ENCODE measurements at places on chromosomes 12 and 14.

DNA sequence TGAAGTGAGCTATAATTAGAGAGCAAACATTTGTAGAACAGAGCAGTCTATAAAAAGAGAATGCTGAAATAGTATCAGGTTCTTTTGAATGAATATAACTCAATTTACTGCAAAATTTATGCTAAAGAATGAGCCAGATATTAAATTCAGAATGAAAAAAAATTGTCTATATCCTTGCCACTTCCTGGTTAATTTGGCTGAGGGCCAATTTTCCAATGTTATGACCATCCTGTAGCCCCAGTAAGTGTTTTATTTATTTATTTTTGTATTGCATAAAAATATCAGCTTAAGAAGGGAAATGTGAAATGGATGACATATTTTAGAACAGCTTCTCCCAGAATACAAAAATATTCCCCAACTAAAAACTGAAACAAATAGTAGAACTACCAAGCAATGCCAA, 263.4 kb downstream of the SOX5 start:
- no peak for DNase-seq

GRCh38 chr12:53118751-53119300, 15.5 kb downstream of the SOAT2 start:
- DNase-seq: no peak

GRCh38 chr12:29008786-29009185, 140.3 kb upstream of the FAR2 start:
- no peak for DNase-seq

- no peak for DNase-seq
These were observed 187.0 kb upstream of the C14orf180 start for GRCh38 chr14:104392396-104393198.

DNA sequence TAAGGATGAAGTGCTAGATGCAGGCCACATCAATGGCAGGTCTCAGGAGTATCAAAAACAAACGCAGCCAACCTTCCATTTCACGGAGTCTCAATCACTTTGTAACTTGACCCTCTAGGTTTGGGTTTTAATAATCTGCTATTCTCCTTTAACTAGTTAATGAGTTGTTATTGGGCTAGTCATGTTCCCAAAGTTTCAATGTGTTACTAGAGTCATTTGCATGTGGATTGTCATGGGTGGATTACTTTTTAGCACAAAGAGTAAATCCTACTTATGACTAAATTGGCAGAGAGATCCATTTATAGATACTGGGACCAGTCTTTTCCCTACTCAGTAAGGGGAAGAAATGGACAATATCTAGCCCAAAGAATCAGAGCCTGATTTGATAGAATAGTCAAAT, 151.0 kb downstream of the BCAT1 start:
- DNase-seq: no peak

DNA sequence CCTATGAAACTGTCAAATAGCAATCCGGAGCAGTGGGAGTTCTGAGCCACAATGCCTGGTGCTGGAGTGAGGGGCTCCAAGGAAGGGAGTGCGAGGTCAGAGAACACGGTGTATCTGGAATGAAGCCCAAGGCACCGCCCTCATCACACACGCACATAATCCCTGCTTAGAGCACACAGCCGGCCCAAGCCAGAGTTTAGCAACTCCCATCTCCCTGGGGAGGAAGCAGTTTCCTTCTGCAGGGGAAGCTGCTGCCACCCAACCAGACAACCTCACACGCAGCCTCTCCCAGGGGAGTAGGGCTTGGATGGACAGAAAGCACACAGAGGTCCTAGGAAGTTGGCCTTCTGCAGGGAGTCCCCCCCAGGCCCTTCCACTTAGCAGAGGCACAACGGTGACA, 31.3 kb downstream of the ACTN1 start:
- DNase-seq: no peak

GRCh38 chr12:33476058-33476457, 36.4 kb upstream of the SYT10 start:
- DNase-seq: no peak

- DNase-seq: no peak
These were observed 958 bp upstream of the REM2 start for GRCh38 chr14:22882064-22882463.

DNA sequence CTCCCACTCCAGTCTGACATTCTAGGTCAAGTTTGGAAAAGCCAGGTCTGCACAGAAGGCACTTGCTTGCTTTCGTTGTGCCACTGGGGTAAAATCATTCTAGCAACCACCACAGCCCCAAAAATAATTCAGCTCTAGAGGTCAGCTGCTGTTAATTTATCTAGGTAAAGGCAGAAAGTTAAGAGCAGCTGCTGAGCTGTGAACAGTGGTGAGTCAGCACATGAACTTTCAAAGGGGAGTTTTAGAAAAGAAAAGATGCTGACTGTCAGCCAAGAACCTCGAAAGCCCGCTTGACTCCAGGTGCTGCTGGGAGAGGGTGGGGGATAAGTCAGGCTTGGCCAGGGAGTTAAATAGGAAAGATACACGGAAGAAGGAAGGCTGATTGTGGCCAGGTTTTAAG, 12.7 kb downstream of the CCDC197 start:
- no peak for DNase-seq

- DNase-seq: no peak
These were observed 4.0 kb upstream of the MAX start for GRCh38 chr14:65106316-65106715.

GRCh38 chr12:12999959-13000615, at the start of gene HEBP1:
Gene HEBP1, minus strand, starts transcription at chr12:13000265. Its CDS starts 151 bp downstream, at chr12:13000114.
- peak; percentile 96 for DNase-seq

DNA sequence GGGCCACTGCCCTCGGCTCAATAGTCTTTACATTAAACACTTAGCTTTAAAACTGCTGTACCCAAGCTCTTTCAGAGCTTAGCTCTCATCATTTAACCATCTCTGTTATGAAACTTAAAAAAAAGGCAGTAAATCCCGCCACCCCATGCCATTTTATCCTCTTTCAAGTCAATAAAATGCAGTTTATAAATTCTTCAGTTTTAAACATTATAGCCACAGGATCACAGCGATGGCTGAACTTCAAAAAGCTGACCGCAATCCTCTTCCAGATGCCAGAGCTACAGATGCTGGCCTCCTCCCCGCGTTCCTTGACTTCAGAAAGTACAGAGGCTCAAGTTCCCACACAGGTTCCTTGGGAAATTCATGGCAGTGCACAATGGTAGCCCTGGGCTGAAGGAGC, 4.2 kb downstream of the OR10G3 start:
- DNase-seq: no peak

DNA sequence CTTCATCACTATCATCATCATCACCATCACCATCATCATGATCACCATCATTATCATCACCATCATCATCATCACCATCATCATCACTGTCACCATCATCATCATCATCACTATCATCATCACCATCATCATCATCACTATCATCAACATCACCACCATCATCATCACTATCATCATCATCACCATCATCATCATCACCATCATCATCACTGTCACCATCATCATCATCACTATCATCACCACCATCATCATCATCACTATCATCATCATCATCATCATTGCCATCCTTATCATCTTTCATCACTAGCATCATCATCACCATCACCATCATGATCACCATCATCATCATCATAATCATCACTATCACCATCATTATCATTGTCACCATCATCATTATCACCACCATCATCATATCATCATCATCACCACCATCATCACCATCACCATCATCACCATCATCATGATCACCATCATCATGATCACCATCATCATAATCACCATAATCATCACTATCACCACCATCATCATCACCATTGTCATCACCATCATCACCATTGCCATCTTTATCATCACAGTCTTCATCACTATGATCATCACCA, 38.1 kb downstream of the SVOP start:
- no peak for DNase-seq

- no peak for DNase-seq
These were observed 55.4 kb upstream of the NCOR2 start for GRCh38 chr12:124622764-124623163.

DNA sequence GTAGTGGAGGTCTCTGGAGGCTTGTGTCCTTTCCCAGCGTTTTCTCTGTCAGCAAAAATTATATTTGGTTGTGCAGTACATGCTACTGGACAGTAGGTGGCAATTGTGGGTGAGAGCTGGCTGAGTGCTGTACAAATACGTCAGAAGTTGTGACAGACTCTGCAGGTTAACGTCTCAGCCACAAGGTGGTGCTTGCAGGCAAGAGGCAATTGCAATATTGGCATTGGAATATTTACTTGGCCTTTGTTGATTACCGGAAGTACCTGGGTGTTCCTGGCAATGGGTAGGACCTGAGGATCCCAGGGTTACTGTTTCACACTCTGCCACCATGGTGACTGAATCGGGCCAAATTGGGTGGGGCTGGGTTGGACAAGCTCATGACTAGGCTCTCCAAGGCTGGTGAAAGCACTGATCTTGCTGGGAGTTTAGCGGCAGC, 333.9 kb upstream of the LMO3 start:
- no peak for DNase-seq

DNA sequence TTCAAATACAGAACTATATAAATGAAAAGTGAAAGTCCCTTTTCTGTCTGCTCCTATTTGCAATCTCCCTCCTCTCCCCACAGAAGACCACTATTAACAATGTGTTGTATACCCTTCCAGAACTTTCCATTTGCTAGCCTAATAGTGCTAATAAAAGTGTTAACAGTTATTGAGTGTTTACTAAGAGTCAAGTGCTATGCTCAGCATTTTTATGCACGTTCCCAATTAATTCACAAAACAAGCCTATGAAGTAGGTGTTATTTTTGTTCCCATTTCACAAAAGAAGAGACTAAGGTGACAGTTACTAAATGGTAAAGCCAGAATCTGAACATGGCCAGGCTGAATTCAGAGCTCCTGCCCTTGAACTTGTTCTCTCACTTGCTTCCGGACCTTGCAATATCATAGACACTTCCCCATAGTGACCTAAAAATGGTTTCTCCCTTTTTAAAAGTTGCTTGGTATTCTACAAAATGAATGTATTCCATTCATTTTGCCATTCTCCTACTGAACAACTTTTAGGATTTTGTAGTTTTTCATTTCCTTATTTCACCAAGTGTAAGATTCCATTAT, 1.6 kb upstream of the PRKAB1 start:
- no peak for DNase-seq

DNA sequence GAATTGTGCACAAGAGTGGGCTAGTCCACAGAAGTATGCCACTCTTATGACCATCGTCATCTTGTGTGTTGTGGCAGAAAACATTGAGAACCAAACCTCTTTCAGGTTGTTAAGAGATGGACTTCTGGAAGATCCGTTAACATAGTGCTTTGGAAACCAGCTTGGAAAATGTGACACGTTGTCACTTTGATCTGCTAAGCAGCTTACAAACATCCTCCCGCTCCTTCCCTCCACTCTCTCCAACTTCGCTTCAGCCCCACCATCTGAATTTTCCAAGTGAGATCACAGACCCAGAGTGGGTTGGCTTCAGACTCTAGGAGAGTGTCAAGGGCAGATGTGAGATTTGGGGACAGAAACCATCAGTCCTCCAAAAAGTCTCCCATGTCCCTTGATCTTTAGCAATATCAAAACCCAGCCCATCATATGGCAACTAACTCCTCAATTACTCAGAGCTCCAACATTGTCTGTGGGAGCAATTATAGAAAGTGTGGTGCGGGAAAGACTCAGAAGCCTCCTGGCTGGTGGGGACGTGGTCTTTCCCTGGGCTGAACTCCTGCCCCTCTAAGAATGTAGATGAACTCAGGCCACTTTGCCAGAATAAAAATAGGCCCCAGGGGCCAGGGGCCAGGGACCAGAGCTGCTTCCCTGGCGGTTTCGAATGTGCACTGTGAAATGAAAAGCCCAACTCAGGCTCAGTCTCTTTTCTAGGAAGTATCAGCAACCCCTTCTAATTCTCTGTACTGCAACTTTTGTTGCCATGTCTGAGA, 129.5 kb downstream of the SLC38A6 start:
- DNase-seq: no peak

GRCh38 chr12:78802593-78802992, 62.0 kb upstream of the SYT1 start:
- no peak for DNase-seq

- no peak for DNase-seq
These were observed 426.1 kb downstream of the SOX5 start for GRCh38 chr12:23523339-23523738.

DNA sequence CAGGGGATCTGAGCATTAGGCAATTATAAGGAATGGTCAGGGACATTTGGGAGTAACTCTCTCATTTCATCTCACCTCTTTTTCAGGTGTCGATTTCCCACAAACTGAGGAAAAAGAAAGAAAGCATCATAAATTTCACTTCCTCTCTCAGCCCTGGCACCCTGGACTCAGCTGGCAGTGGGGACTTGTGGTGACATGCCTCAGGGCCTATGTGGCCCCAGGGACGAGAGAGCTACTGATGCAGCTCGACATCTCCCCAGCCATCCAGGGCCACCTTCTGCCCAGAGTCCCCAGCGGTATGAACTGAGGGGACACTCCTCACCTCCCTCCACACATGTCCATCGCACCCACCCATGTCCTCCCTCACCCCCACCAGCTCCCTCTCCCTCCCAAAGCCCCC, 11.7 kb downstream of the TNFRSF1A start:
- no peak for DNase-seq

- no peak for DNase-seq
These were observed 136.3 kb upstream of the PRICKLE1 start for GRCh38 chr12:42725809-42726208.

DNA sequence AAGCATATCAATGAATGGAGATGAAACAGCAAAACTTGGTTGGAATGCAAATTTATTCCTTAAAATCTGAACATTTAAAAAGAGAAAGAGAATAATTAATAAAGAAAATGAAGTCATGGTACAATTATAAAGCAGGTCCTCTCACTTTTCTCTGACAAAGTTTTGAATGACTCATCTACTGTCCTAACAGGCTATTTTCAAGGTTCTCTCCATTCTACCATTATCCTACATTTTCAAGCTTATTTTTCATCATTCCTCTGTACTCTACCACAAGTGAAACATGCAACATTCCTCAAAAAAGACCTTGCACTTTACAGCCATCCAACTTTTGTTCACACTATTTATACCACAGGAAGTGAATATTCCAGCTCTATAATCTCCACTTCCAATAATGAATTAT, 36.9 kb upstream of the AP4S1 start:
- no peak for DNase-seq

DNA sequence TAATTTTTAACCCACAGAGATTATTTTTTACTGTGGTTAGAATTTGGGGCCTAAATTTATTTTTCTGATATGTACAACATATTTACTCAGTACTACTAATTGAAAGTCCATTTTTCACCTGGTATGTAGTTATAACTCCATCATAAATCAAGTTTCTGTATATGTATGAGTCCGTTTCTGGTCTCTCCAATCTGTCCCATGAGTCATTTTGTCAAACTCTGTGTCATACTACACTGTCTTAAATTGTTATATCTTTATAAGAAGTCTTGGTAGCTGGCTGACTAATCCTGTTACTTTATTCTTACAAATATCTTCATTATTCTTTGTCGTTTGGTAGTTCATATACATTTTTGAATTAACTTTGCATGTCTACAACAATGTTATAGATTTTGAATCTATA, 344.0 kb downstream of the PDZRN4 start:
- no peak for DNase-seq

All from CD4-positive, alpha-beta T cell treated with Interleukin-17A for 1 hour (primary cell).